ENCODE measurements at places on chromosomes 3 and 15.

DNA sequence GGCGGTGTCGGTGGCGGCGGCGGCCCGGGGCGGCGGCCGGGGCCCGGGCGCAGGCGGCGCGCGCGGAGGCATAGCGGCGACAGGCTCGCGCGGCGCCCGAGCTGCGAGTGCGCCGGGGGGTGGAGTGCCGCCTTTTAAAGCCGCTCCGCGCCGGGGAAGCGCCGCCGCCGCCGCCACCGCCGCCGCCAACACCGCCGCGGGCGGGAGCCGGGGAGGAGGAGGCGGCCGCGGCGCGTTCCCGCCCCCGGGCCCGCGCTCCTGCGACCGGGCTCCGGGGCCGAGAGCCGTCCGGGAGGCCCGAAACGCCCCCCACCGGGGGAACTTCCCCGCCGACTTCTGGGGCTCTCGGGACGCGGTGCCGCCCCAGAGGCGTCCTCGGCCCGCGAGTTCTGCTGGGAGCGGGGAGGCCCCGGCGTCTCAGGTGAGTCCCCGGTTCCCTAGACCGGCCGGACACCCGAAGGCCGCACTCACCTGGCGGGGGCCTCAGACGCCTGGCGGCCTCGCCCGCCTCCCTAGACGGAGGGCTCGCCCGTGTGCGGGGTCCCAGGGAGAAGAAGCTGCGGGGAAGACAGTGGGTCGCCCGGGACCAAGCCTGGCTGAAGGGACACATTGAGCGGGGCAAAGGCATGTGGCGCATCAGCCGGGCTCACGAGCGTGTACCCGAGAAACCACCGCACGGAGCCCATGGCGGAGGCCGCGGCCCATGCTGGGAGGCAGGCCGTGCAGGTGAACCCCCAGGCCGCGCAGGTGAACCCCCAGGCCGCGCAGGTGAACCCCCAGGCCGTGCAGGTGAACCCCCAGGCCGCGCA lies at the start of gene PCSK6:
TSS of gene PCSK6 (minus strand) at position 109 of the 809 bp plus-strand sequence. CDS start at position 72, 37 bp downstream.
- DNase-seq, result no peak

DNA sequence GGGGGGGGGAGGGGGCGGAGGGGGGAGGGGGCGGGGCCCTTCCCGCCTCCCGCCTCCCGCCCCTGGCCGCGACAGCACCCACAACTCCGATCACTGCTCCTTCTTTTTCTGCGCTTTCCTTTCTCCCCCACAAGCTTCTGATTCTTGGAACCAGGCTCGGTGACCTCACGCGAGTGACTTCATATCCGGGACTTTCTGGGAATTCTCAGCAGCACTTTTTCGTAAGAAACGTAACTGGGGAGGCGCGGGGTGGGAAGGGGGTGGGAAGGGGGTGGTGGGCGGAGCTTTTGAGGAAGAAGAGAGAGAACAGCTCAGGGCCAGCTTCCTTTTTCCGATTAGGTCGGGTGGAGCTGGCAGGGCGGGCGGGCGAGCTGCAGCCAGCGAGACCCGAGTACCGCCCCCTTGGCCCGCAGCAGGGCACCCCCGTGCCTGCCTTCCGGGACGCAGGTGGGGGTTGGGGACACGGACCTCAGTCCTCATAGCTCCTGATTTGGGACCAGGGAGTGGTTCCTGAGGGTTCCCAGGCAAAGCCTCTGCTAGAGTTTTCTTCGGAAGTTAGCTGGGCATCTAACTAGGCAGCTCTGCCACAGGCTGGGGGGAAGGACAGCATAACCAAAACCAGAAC lies 14.6 kb downstream of the XIRP1 start:
- DNase-seq, result no peak

GRCh38 chr3:111864821-111865656 lies 6.0 kb downstream of the PHLDB2 start:
- DNase-seq, result no peak

- DNase-seq, result no peak
Observed at GRCh38 chr3:159786489-159787177, 202.0 kb upstream of the IL12A start.

DNA sequence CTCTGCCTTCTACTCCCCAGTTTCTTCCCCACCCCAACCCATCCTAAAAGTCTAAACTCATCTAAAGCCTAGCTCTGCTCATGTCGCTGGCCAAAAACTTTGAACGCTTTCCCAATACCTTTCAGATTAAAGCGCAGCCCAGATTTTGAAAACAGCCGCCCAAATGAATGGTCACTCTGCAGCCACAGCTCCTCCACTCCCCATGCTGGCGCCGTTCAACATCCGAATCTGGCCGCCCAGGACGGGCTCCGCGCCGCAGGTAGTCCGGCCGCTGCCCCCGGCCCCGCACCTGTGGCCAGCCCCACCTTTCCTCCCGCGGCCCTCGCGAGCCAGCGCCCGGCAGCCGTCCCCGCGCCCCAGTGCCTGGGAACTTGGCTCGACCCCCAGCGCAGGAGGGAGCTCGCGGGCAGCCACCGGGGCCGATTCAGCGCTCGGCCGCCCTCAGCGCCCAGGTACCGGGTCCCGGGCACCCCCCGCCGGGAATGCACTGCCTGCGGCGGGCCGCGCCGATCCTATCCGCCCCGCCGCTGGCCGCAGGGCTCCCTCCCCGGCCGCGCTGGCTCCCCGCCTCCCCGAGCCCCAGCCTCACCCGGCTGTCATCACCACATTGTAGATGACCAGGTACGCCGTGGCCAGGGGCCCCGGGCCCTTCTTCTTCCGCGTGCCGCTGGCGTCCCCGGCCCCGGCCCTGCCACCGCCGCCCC lies 417 bp downstream of the HACD2 start:
- no peak for DNase-seq

GRCh38 chr3:122021811-122022401 lies at the start of gene ILDR1:
TSS of gene ILDR1 (minus strand) at chr3:122022247. CDS start at chr3:122022077, 170 bp downstream.
- DNase-seq, result no peak
